Activated naive CD4-positive, alpha-beta T cell treated with Interleukin-2 at 50 U/mL for 16 hours (primary cell): ENCODE measurements at places on chromosomes 6 and 20.

GRCh38 chr20:53677447-53678314 is 84.0 kb upstream of the ZNF217 start:
- no peak for DNase-seq

DNA sequence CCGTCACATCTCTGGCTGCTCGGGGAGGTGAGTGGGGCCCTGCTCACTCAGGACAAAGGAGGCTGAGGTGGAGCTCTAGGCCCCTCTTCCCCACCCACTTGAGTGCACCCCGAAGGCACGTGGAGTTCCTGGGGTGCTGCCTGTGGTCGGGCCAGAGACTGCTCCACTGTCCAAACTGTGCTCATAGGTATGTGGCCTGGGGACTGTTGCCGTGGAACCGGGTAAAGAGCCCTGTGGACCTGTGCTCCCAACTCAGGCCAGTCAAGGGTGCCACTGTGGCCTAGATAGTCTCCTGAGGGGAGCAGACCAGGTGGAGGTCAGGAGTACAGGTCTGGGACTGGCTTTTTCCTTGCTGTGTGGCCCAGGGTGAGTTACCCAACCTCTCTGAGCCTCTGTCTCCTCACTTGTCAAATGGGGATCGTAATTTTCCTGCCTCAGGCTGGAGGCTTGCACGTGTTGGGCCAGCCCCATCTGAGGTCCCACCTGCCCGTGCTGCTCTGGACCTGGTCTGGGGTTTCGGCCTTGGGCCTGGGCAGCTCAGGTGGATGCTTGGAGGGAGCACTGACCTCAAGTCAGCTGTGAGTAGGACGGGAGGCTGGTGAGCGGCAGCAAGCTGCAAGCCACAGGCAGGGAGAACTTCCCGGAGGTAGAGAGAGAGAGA is 12.4 kb upstream of the NPBWR2 start:
- DNase-seq, result no peak

DNA sequence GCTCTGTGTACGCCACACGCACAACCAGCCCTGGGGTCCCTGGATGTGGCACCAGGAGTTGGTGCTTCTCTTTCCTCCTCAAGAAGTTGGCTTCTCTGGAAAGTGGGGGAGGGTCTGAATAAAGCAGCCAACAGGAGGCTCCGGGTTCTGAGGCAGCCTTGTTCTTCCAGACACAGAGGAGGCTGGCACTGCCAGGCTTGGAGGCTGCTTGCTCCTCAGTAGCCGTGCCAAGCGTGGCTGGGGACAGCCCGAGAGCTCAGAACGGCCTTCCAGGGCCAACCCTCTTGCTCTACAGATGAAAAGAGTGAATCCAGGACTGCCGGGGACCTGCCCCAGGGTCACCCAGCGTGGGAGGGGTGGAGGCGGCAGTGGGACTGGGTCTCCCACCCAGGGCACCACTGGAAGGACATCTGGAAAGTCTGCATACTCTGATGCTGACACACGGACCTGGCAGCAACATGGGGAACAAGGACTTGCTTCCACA is 70.4 kb downstream of the SLC22A23 start:
- DNase-seq, result no peak

DNA sequence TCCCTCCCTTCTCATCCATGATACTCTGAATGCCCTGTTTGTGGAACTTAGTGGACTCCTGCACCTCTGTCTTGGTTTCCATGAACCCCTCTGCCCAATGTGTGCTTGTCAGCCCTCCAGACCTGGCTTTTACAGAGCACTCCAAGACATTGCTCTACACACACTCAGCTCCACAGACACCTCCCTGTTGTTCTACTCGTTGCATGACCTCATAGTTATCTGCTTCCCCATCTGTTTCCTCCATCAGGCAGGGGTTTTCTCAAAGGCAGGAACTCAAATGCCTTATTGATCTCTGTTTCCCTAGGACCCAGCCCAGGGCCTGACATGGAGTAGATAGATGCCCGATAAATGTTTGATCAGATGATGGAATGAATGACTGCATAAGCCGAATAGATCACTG is 13.3 kb downstream of the PLCG1 start:
- no peak for DNase-seq

GRCh38 chr6:138953451-138953850 is 34.6 kb downstream of the REPS1 start:
- DNase-seq, result no peak
